ENCODE measurements at places on chromosomes 2 and 18. TPM values are rescaled to one million over a fixed set of nuclear protein-coding genes. Genes with fewer than 3 reads are reported as not detected.

DNA sequence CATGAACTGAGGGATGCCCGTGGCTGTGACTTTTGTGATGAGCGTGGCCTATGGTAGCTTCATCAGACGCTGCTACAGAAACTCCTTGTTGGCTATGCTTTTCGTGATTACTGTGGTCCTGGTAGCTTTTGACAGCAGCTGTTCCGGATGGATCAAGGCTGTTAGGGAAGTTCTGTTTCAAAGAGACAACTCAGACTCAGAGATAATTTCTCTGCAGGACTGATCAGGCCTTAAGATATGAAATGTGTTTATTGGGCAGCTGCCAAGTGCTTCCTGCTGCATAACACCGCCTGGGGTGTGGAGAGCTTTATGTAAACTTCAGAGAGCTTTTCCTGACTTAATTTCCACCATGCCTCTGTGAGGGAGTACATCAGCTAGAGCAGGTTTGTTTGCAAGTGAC is 243.8 kb downstream of the TSN start:
- DNase-seq = peak; percentile 53

DNA sequence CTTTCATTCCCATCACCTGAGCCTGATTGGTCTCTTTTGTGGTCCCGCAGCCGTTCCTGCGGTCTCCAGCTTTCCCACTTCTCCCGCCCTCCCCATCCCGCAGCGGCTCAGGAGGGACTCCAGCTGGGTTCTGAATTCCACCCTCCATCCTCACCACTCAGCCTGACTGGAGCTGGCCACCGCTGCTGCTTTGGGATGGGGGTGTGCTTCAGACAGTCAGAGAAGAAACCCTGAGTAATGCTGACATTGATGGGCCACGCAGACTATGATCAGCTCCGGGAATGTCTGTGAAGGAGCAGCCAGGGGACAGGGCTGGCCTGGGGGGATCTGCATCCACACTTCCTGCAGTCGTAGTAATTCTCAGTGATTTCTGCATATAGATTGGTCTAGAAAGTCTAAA is 45.9 kb upstream of the TXNDC2 start:
- no peak for DNase-seq

- DNase-seq = no peak
Observed at GRCh38 chr18:36181898-36182506, 5.3 kb upstream of the MOCOS start.

DNA sequence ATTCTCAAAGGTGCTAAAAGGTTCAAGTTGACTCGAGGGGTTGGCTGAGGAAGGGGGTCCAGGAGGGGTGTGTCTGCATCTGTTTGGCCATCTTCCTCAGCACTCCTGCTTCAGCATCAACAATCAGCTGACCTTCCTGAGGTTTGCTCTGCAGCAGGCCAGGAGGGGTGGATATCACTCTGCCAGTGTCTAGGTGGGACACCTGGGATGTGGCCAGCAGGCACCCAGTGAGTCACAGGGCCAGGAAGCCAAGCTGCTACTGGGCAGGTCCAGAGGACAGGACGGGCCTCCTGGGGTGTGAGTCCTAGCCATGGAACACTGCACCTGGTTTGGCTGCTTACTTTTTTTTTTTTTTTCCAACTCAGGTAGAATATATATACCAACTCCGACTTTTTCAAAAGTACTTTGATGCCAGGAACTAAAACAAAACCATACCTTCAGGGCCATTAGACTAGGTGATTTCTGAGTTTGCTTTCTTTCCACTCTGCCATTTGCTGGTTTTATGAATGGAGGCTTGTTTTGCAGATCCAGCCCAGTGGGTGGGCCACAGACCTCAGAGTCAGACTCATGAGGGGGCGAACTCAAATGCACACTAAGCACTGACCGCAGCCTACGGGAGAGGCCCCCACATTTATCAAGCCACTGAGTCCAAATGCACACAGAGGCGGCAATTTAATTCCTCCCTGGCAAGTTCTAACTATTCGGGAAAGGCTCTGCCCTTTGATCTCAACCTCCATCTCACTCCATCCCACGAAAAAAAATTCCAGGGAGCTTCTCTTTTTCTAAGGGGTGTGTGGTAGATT is 76.0 kb downstream of the UXS1 start:
- no peak for DNase-seq

DNA sequence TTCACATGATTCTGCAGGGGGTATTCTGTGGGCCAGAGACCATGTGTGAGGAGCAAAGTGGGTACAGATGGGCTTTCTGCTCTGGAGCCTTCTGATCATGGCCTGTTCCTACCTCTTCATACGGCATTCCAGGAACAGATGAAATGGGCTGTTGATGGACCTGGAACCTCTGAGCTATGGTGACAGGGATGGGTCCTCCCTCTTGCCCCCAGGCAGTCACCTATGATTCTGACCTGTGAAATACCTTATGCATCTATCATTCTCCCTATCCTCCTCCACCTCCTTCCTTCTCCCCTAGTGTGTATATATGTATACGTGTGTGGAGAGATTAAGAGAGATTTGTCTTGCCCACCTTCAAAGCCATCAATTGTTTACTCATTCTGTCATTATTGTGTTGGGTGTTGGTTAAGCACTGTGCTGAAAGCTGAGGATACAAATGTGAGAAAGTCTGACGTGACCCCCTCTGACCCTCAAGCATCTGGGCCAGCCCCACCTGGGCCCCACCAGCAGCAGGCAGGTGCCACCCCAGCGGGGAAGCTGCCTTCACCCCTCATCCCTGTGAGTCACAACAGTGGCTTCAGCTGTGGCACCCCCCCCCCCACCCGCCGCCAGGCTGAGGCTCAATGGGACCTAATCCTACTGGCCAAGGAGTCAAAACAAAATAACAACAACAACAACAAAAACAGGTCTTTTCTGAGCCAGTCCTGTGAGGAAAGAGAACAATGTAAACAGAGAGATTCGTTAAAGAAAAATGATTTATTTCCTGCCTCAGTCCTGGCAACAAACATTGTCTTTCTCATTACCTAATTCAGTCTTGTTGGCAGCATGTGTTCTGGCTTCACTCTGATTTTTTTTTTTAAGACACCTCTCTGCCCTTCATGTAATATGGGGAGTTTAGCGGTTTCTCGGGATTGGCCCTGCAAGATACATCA is 103.8 kb upstream of the CDC42EP3 start:
- DNase-seq = no peak

- DNase-seq = peak; percentile 76
Observed at GRCh38 chr18:13500227-13500865, 226.0 kb downstream of the FAM210A start.

DNA sequence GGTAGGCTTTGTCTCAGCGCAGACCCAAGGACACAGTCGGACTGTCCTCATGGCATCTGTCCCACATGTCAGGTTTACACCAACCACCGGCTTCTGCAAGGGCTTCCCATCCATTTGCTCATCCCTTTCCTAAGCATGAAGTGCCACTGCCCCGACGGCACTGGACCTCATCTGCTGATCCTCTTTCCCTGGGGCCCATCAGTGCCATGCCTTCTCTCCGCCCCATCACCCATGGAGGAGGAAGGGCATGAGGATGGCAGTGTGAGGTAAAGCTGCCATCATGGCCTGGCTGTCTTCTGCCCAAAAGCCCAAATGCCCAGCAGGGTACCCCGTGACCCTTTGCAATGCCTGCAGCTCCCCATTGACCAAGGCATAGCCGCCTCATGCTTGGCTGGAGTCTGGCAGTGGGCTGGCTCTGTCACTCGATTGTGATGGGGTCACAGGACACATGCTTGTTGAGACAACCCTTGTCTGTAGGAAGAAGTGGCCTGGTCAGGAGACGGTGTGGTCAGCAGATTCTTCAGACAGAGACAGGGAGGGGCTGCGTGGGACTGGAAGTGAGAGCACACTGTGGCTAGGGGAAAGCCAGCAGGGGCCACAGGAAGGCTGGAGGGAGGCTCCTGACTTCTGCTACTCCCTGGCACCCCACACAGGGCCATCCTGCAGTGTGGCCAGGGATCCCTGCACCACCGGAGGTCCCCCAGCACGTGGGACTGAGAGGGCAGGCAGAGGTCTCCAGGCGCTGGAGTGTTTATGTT is 493.7 kb upstream of the HS6ST1 start:
- DNase-seq = no peak

GRCh38 chr2:9545502-9545901 is 10.1 kb downstream of the ADAM17 start:
- no peak for DNase-seq

DNA sequence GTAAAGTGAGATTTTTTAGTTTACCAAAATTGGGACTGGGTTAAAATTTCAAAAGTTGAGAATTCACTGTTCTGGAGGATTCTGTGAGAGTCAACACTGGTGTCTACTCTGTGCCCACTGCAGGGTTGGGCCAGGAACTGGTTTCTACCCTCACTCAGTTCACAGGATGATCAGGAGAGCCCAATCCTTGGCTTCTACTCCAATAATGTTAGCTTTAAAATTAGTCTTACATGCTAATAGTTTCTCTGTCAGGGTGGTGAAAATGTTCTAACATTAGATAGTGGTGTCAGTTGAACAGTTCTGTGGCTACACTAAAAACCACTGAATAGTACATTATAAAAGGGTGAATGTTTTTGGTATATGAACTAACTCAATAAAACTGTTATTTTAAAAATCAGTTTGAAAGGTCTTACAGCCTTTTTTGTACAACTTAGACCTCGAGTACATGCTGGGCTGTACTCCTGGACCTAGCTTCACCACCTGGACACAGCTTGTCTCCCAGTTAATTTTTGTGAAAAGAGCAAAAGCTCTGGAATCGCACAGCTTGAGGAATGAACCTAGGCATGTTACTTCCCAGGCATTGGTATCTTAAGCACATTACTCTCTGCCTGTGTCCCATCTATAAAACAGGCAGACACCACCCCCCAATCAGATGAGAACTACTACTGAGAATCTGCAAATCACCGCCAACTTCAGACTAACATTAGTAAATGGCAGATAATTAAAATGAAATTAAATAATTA is 44.4 kb downstream of the ACVR1 start:
- no peak for DNase-seq

GRCh38 chr2:238703436-238703835 is 144.4 kb upstream of the TWIST2 start:
- DNase-seq = no peak

- no peak for DNase-seq
Observed at GRCh38 chr18:8217051-8217564, 392.1 kb upstream of the RAB12 start.

DNA sequence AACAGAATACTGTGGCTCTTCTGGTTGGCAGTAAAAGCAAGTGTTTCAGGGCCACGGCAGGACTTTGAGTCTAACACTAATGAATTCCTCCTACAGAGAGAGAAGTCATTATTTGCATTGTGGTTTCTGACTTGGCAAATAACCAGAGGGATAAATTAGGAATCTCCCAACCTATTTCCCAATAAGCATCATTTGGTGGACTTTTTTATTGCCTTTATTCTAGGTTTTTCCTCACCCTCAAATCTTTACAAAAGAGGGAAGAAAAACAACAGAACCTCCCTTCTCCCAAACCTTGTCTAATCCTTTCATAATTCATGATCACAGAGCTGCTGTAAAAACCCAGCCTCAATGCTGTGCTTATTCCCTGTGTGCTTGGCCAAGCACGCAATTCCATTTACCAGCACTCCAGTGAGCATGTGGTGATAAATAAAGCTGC is 179.7 kb downstream of the AGPS start:
- DNase-seq = no peak

Gene ANKRD30BL
- 0.26 TPM for total RNA-seq

Gene PSTPIP2
- 7.2 TPM for total RNA-seq
